ENCODE measurements at places on chromosomes 7 and 10. TPM values are rescaled to one million over a fixed set of nuclear protein-coding genes. Genes with fewer than 3 reads are reported as not detected.
A peak's percentile ranks its signal among the peaks of the same experiment; 100 is the strongest.

DNA sequence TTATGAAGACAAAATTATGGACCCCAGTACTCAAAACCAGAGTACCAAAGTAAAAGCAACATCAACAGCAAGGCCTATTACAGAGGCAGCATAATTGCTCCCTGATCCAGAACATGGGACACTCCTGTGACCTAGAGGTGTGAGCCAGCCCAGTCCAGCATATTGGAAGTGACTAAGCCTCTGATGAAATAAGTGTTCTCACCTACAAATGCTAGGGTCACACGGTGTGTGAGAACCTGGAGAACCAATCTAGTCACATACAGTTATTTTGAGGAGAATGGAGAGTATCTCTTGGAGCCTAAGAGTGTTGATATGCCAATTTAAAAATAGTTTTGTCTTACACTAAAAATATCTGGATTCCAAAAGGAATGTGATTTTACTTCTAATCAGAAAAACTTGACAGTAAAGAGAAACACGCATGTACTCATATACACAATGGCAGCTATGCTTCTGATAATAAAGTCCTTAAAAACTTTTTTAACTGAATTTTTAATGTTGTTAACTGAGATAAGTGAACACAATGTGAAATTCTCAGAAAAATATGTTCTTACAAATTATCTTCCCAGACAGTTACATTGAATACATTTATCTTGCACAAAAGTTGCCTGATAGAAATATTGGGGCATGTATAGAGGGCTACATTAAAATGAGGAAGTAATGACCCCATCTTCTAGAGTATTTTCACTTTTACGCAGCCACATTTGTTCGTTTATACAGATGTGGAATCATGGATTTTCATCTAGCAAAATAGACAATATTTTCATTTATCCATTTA lies 56.8 kb upstream of the CD36 start:
- no peaks in the 10 kb centered on the region for H3K36me3 ChIP-seq
- DNase-seq = no peak
- H3K27ac ChIP-seq = no peak overlapping the region
- H3K4me3 ChIP-seq = no peak overlapping the region
- no peaks in the 10 kb centered on the region for H3K27me3 ChIP-seq
- H3K4me1 ChIP-seq = no peaks in the 10 kb centered on the region

Gene OR6V1
- not detected for total RNA-seq

Gene CCZ1
- 90.2 TPM for total RNA-seq

DNA sequence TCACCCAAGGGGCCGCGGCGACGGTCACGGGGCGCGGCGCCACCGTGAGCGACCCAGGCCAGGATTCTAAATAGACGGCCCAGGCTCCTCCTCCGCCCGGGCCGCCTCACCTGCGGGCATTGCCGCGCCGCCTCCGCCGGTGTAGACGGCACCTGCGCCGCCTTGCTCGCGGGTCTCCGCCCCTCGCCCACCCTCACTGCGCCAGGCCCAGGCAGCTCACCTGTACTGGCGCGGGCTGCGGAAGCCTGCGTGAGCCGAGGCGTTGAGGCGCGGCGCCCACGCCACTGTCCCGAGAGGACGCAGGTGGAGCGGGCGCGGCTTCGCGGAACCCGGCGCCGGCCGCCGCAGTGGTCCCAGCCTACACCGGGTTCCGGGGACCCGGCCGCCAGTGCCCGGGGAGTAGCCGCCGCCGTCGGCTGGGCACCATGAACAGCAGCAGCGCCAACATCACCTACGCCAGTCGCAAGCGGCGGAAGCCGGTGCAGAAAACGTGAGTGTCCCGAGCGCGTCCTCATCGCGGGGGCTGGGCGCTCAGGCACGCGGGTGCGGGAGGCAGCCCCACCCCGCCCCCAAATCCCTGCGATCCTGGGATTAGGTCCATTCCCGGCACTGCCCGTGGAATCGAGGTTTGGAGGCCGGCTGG lies 509 bp downstream of the AHR start:
- H3K27ac ChIP-seq = peak overlapping the region; percentile 95
- H3K4me3 ChIP-seq = peak overlapping the region; percentile 87
- peaks cover 23% of the 10 kb centered on the region for H3K4me1 ChIP-seq
- peak; percentile 80 for DNase-seq
- no peaks in the 10 kb centered on the region for H3K27me3 ChIP-seq

DNA sequence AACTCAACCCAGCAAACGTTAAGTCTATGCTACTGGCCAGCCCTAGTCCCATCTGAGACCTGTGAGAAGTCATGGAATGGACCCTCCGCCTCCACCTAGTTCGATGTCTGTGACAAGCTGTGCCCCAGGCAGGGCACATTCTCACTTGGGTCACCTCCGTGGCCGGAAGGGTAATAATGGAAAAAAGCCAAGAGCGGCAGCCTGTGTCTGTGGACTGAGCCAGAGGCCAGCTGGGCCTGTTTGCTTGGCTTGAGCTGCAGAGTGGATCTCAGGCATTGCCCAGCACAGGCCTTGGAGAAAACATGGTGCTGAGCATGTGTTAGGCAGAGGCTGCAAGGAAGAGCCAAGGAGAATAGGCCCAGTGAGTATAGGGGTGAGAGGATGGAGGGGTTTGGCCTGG lies 97.8 kb downstream of the GALNT17 start:
- no peak overlapping the region for H3K4me3 ChIP-seq
- H3K4me1 ChIP-seq = no peaks in the 10 kb centered on the region
- H3K27me3 ChIP-seq = no peaks in the 10 kb centered on the region
- no peaks in the 10 kb centered on the region for H3K36me3 ChIP-seq
- no peak overlapping the region for H3K27ac ChIP-seq

Gene NRCAM
- total RNA-seq = 1.0 TPM

Gene MGAM2
- total RNA-seq = not detected

DNA sequence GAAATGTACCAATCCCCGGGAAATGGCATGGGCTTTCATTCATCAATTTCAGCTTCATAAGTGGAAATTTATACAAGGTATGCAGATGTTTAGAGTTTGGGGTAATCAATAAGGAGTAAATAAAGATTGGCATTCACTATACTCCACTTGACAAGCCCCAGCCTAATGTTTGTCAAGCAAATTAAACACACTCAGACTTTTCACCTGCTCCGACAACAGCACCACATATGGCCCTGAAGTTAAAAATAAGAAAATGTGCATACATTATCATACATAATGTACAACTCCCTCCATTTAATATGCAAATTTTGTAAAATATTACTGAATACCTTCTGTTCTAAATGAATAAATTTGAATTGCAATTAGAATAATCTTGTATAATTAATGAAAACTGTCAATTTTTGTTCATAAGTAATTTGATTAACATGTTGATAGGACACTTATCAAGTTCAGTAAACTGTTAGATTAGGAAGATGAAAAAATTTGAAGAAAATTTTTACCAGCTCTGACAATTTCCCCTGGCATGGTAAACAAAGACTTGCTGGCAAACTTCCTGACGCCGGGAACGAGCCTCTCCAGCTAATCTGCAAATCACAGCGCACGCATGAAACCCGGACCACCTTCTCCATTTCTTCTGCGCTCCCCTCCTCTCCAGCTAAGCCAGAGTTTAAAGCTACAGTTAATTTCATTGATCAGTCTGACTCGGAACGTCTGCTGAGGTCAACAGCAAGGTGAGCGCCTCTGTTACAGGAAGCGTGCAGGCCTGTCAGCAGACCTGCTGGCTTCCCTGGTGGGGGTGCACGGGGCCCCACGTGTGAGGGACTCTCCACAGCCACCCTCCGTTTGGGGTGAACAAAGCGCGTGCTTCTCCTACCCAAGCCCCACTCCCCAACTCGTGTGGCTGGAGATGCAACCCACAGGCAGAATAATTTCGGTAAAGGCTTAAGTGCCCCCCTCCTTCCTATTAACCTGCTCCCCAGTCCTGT lies 70.7 kb downstream of the EBF3 start:
- no peak overlapping the region for H3K27ac ChIP-seq
- peaks cover 5% of the 10 kb centered on the region for H3K27me3 ChIP-seq
- no peaks in the 10 kb centered on the region for H3K36me3 ChIP-seq
- DNase-seq = no peak

Gene FEZF1
- not detected for total RNA-seq

Gene HOXA6
- total RNA-seq = not detected

- no peak overlapping the region for H3K27ac ChIP-seq
- no peaks in the 10 kb centered on the region for H3K36me3 ChIP-seq
- H3K4me3 ChIP-seq = no peak overlapping the region
- DNase-seq = no peak
- no peaks in the 10 kb centered on the region for H3K4me1 ChIP-seq
These were observed 155.2 kb downstream of the MBL2 start for GRCh38 chr10:52617346-52617745.

DNA sequence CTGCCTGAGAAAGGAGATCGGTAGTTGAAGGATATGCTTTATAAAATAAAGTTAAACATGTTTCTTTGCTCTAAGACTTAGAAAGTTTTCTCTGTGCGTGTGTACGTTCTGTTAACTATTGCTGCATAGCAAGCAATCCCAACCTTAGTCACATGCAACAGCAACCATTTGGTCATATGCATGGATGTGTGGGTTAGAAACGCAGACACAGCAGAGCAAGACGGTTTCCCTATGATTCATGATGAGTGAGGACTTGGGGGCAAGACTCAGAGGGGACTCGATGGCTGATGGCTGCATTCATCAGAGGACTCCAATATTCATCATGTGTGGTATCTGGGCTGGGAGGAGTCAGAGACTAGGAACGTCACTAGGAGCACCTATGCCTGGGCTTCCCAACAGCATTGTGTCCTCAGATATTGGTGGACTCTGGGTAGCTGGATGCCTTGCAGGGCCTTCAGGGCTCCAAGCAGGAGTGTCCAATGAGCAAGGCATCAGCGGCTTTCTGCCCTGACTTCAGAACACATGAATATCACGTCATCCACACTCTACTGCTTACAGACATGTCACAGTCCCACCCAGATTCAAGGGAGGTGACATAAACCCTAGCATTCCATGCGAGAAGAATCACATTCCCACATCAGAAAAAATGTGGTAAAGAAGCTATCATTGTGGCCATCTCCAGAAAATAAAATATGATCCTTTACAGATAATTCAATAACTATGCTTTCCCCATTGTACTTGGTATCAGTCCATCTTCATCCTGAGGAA lies 731.2 kb downstream of the TNS3 start:
- H3K27me3 ChIP-seq = no peaks in the 10 kb centered on the region
- no peaks in the 10 kb centered on the region for H3K4me1 ChIP-seq
- DNase-seq = no peak
- H3K27ac ChIP-seq = no peak overlapping the region
- H3K4me3 ChIP-seq = no peak overlapping the region
- H3K36me3 ChIP-seq = no peaks in the 10 kb centered on the region

DNA sequence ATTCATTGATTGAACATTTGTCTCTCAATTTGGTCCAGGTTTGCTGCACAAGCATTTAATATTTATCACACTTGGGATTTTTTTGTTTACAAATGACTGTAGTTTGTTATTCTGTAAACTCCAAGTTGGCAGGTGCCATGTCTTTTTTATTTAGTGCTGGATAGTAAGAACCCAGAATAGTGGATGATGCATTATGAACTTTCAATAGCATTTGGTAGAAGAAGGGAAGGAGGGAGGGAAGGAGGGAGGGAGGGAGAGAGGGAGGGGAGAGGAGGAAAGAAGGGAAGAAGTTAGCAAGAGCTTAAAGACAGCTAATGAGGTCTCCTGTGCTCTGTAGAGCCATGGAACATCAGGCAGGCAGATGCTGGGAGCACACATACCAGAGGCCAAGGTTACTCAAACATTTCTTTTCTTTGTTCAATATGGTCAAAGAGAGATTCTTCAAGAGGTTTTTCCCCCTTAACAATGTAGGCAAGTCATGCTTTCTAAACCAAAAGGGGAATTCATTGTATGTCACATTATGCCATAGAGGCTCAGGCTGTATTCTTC lies 25.8 kb upstream of the PDK4 start:
- H3K27me3 ChIP-seq = peaks cover 2% of the 10 kb centered on the region
- no peaks in the 10 kb centered on the region for H3K4me1 ChIP-seq
- no peak overlapping the region for H3K4me3 ChIP-seq

DNA sequence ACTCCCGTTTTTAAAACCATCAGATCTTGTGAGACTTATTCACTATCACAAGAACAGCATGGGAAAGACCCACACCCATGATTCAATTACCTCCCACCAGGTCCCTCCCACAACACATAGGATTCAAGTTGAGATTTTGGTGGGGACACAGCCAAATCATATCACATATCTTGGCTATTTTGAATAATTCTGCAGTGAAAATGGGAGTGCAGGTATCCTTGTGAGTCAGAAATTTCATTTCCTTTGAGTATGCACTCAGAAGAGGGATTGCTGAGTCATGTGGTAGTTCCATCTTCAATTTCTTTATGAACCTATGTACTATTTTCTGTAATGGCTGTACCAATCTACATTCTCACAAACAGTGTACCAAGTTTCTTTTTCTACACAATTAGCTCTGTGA lies 125.8 kb downstream of the ANKRD7 start:
- H3K4me1 ChIP-seq = no peaks in the 10 kb centered on the region
- H3K27ac ChIP-seq = no peak overlapping the region

GRCh38 chr10:45443101-45444009 lies 69.3 kb downstream of the ALOX5 start:
- H3K36me3 ChIP-seq = no peaks in the 10 kb centered on the region
- DNase-seq = no peak
- peaks cover 2% of the 10 kb centered on the region for H3K27me3 ChIP-seq
- no peak overlapping the region for H3K4me3 ChIP-seq
- no peaks in the 10 kb centered on the region for H3K4me1 ChIP-seq
- H3K27ac ChIP-seq = no peak overlapping the region

GRCh38 chr7:157822688-157823031 lies 485.9 kb downstream of the DNAJB6 start:
- H3K27me3 ChIP-seq = no peaks in the 10 kb centered on the region
- peaks cover 28% of the 10 kb centered on the region for H3K4me1 ChIP-seq
- no peaks in the 10 kb centered on the region for H3K36me3 ChIP-seq
- no peak overlapping the region for H3K27ac ChIP-seq
- no peak overlapping the region for H3K4me3 ChIP-seq
- DNase-seq = no peak

Gene TRIL
- total RNA-seq = not detected

Gene PNLIPRP3
- total RNA-seq = not detected

DNA sequence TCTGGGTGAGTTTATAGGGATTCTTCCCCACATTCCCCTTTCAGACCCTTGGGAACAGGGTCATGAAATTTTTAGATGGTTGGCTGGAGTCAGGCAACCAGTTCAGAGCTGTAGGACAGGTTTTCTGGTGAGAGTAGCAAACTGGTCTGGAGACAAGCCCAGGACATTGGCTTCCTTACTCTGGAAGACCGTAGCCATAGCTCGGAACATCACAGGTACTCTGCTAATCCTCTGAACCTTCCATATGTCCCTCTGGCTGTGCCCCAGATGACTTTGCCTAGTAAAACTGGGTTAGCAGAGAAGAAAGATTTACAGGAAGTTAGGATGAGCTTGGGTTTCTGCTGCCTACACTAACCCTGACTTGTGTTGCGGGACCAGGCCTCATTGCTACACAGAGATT lies 104.5 kb upstream of the MKLN1 start:
- no peak overlapping the region for H3K4me3 ChIP-seq
- H3K36me3 ChIP-seq = no peaks in the 10 kb centered on the region
- no peaks in the 10 kb centered on the region for H3K27me3 ChIP-seq
- DNase-seq = no peak
- no peak overlapping the region for H3K27ac ChIP-seq

GRCh38 chr7:157493017-157493416 lies 156.2 kb downstream of the DNAJB6 start:
- peaks cover 43% of the 10 kb centered on the region for H3K4me1 ChIP-seq
- H3K27me3 ChIP-seq = peaks cover 9% of the 10 kb centered on the region
- no peaks in the 10 kb centered on the region for H3K36me3 ChIP-seq

All from activated CD4-positive, alpha-beta T cell treated with anti-CD3 and anti-CD28 coated beads for 36 hours (primary cell).